ENCODE measurements at places on chromosomes 7 and 10.

DNA sequence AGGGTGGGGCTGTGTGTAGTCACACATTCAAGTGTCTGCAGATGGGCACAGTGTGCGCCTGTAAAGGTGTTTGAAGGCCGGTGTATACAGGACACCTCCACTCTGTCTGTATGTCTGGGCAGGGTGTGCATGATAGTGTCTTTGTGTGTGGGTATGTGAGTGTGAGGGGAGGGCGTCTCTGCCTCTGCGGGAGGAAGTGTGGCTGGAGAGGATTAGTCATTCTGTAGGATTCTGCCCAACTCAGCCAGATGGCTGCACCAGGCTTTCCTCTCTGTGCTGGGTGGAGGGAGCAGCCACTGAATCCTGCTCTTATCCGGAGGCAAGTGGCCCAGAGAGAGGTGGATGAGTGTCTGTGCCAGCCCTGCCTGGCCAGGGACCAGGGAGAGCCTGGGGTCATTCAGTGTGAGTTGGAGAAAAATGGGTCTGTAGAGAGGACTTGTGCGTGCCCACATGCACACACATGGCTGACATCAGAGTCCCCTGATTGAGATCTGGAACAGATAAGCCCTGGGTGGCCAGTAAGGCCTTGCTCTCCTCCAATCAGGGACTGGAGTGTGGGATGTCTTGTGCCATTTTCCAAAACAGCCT lies 1.7 kb downstream of the SFXN3 start:
- DNase-seq, result peak; percentile 30

GRCh38 chr10:51066231-51066630 lies 8.1 kb upstream of the PRKG1 start:
- no peak for DNase-seq

DNA sequence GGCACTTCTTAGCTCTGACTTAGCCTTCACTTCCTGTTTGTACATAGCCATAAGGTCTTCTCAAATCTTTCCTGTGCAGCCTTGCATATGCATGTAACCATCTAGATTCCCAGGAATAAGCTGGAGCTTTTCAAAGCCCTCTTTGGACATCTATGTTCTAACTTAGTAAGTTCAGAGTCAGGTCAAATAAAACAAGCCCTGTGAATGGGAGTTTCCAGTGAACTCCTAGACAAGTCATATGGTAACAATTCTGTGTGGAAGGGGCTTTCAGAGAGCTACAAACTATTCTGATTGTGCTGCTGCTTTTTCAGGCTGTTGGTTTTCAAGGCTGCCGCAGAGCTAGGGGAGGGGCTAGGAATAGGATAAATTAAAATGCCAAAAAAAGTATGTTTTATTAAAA lies 208.4 kb upstream of the AKR1E2 start:
- DNase-seq, result no peak

GRCh38 chr10:77529050-77529576 lies 108.5 kb downstream of the KCNMA1 start:
- no peak for DNase-seq

DNA sequence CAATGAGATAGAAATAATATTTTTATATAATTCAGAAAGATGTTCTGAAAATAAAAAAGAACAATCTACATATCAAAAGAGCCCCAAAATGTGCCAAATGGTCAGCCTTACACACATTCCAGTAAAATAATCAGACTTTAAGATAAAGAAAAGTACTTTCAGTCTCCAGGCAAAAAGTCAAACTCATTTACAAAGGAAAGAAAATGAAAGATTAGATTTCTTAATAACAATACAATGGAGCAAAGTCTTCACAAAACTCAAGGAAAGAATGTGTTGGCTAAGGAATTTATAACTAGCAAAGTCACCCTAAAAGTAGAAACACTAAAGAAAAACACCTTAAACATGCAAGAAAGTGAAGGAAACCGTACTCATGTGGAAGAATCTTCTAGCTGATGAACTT lies 16.6 kb downstream of the RTKN2 start:
- DNase-seq, result no peak

- DNase-seq, result no peak
Measured at GRCh38 chr10:116460219-116460618, 32.6 kb downstream of the PNLIPRP3 start.
